NAMALWA (cell line): ENCODE measurements at places on chromosomes 7 and 10.

DNA sequence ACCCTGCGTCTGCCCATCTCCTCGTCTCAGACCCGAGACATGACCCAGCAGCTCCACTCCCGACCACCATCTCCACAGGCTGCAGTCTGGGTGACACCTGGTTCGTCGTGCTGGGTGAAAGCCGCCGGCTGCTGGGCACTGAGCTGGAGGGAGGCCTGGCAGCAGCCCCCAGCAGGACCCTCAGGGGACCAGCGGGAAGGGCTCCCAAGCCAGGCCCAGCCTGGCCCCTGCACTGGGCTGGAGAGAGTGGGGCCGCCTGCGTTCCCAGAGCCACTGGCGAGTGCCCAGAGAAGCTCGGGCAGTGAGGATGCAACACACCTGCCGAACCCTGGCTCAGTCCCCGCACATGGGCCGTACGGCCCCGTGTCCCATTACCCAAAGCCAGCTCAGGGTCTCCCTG is 21.3 kb downstream of the CFAP46 start:
- DNase-seq: no peak

DNA sequence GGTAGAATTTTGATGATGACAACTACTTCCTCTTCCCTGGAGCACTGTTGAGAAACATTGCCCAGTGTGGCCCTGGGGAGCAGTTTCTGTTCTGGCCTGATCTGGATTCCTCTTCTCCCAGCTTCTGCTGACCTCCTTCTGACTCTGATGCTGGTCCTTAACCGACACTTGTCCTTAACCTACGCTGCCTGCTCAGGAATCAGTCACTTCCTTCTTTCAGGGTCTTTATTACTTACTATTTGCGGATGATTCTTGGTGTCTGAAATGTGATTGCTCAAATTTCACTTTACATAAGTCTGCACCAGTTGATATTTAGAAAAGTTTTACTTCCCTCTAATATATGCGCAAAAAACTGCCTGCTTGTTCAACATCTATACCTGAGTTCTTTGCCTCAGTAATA is 164.1 kb downstream of the PTEN start:
- peak; percentile 28 for DNase-seq

- no peak for DNase-seq
Measured at GRCh38 chr10:79266543-79267312, 80.5 kb upstream of the PPIF start.

DNA sequence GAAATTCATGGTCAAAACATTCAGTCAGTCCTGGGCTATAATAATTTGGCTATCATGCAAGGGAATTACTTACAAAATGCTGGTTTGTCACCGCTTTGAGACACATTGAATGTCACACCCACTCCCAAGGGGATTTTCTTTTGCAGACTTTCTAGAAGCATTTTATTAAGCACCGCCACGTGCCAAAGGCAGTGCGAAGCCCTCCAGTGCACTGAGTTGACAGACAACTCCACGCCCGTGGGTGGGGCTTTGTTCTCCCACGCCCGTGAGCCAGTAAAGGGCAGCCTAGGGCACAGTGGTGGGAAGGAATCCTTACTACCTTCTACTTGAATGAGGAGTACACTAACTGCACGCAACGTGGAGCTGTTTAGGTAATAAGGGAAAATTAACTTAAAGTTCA is 515.8 kb downstream of the KCNMA1 start:
- no peak for DNase-seq

GRCh38 chr10:125820701-125821100 is 2.4 kb downstream of the UROS start:
- no peak for DNase-seq

DNA sequence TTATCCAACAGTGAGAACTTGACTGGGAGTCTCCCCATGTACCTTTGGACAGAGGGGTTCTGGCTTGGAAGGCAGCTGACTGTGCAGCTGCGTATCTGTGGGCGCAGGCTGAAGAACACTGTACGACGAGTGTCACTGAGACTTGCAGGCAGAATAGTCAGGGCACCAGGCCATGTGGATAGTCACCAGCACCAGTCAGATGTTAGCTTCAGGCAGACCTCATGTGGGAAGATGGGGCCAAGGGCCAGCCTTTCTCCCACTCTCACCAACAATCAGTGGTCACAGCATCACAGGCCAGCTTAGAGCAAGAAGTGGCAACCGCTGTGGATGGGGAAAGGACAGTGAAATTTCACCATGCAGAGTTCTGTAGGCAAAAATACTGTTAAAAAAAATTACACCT is 43.4 kb upstream of the GJD4 start:
- no peak for DNase-seq

DNA sequence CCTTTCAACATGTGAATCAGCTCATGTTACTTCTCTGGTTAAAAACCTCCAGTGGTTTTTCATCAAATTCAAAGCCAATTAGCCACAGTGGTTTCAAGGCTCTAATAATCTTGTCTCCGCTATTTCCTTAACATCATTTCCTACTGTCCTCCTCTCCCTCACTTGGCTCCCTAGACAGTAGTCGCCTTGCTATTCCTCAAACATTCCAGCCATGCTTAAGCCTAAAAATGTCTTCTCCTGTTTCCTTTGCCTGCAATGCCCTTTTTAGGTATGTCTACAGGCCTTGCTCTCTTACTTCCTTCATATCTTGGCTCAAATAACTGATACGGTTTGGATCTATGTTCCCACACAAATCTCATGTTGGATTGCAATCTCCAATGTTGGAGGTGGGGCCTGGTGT is 779.4 kb upstream of the LRRN3 start:
- no peak for DNase-seq

- peak; percentile 31 for DNase-seq
Measured at GRCh38 chr7:131004371-131004770, 270.4 kb upstream of the KLF14 start.

GRCh38 chr7:29126804-29127203 is 19.5 kb downstream of the CPVL start:
- no peak for DNase-seq

DNA sequence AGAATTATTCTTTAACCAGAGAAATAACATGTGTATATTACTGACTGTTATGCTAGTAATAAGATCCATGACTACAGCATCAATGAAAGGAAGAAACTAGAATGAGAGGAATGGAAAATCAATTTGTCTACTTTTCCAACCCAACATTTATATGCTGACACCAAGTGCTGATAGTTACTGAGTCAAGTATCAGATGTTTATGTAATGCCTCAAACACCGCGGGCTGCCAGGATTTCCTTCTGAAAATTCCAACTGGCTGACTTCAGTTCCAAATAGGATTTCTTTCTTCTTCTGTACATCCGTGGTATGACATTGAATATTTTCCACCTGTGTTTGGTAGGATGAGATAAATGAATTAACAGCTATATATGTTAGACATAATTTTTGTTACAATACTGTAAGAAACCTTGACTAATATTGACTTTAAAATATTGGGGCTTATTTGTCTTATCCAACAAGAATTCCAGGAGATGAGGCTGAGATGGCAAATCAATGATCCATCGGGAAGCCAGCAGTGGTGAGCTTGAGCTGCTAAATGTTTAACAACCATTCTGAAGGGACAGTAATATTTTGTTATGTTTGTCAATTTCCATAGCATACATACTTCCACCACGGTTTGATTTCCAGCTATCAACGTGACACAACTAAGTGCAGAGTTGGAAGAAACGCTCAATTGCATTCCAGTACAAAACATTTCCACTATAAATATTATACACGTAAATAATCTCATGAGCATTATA is 435.2 kb upstream of the AUTS2 start:
- DNase-seq: no peak

- no peak for DNase-seq
Measured at GRCh38 chr10:62326176-62326575, 48.0 kb upstream of the ZNF365 start.
